NB4 (cell line): ENCODE measurements at places on chromosomes 7 and 10.
A peak's percentile ranks its signal among the peaks of the same experiment; 100 is the strongest.

- no peak for DNase-seq
Measured at GRCh38 chr7:117816727-117817126, 56.5 kb downstream of the CTTNBP2 start.

- peak; percentile 57 for DNase-seq
Measured at GRCh38 chr7:91847876-91848588, 32.5 kb downstream of the MTERF1 start.

DNA sequence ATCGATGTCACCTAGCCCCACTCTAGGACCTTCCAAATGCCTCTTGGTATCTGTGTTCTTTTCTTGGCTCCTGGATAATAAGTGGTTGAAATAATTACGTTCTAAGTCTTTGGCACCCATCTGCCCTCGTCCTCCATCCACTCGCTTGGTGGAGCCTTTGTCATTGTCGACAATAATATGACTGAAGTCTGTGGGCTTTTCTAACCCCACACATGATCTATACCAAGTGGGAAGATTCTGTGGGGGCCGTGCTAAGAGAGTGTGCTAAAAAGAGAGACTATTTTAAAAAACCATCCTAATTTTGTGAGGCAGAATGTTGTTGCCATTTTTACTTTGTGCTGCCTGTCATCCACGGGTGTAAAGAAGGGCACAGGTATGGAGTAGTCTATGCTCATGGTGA, 113.1 kb downstream of the GALNT17 start:
- no peak for DNase-seq

DNA sequence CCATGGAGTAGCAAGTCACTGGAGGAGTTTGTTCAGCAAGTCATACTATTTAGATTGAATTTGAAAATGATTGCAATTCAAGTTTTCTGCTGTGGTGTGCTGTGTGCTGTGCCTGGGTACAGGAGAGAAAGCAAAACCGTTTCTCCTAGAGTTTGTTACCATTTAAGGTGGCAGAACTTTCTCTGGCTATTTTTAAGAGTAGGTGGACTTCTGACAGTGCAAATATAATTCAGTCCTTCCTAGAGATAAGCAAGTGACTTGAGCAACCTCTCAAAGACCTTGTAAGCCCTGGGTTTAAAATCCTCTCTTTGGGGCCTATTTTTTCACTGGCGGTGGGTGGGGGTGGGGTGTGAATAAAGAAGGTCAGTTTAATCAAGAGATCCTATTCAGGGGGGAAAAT, 42.9 kb upstream of the FGL2 start:
- DNase-seq: peak; percentile 54

DNA sequence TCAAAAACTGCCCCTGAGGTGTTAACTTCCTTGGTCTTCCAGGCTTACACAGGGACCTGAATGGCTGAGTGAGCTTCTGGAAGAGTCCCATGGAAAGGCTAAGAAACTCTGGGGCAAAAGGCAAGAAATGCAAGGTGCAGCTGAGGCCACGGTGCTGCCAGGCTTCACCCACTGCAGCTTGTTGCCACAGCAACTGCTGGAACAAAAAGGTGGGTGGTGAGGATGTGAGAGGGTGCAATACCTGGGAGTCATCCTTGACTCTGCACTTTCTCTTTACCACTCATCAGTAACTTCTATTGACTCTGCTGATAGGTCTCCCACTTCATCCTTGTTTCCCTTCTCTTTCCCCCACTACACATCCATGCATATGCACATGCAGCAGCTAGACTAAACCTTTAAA, 258.6 kb downstream of the BMPER start:
- no peak for DNase-seq

DNA sequence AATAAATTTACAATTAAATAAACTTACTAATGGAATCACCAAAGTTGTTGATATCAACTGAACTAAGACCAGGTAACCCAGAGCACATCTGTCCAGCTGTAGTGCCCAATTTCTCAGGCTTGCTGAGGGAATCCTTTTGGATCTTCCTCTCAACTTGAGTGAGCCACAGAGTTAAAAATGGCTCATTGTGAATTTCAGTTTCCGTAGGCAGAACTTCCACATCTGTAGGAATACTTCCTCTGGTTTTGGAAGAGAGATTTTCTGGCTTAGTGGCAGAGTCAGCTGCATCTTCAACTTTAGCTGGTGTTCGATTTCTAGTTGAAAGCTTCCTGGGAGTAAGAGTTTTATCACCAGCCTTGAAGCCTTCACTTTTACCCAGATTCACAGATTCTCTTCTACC, 11.3 kb downstream of the MKI67 start:
- DNase-seq: no peak

- no peak for DNase-seq
Measured at GRCh38 chr7:39088730-39089593, 111.3 kb downstream of the POU6F2 start.

DNA sequence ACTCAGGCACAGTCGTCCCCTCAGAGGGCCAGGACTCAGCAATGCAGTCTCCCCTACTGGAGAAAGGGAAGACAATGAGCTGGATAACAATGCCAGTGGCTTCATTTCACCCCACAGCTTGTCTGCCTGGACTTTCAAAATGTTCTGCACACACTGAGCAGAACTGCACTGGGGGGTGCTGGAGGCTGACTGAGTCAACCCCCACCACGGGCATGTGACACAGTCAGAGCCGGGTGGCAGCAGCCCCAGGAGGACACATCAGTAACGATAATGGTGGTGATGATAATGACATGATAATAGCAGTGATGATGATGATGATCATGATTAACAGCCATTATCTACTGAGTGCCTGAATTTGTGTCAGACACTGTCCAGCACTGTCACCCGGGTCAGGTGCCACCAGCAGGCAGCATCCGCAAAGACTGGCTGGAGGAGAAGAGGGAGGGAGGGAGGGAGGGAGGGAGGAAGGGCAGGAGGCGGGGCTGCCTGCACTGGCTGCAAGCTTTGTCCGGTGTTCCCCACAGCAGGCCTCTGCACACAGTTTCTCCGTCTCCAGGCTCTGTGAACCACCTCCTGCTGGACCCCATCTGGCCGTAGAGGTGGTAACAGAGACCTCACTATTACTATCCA, 67.4 kb downstream of the PLXNA4 start:
- DNase-seq: no peak

DNA sequence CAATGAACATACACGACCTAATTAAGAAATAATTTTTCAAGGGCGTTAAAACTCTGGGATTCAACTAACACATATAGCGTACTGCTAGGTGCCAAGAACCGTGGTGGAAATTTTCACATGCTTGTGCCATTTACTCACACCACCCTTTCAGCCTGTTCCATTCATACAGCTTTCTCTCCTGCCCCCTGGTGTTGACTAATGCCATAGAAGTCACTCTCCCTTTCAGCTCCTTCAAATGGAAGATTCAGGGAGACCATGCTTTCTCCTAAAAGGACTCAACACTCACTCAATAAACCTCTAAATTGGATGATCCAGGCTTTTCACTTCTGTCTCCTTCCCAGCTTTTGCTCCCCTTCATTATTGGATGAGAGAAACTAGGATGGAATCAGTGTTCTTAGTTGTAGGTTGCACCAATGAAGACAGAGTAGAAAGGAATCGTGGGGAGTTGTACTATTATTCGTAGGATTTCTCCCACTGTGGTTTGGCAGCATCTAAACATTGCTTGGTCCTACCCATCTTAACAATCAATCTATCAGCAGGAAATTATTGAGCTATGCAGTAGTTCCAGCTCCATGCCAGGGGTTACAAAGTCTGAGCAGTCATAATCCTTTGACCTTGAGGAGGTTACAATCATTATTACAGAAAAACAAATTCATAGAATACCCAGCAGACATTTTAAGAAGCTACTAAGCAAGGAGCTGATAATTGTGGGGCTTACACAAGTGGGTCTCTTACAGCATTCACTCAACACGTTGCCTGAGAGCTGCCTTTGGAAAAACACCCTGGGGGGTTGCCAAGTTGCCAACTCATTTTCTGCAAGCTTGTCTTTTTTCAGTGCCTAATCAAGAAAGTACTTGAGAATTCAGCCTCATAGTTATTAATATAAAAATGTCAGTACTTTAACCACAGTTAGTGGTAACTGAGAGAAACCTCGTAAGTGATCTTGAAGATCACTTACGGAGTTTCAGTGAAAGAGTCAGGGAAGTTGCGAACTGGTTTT, 2.8 kb upstream of the PPP1R3C start:
- DNase-seq: peak; percentile 68

- no peak for DNase-seq
Measured at GRCh38 chr10:44087403-44087802, 297.5 kb downstream of the CXCL12 start.

- no peak for DNase-seq
Measured at GRCh38 chr10:34699904-34700517, 115.1 kb downstream of the PARD3 start.

- DNase-seq: peak; percentile 27
Measured at GRCh38 chr7:123746931-123747488, 1.8 kb downstream of the WASL start.

- DNase-seq: peak; percentile 41
Measured at GRCh38 chr7:1941464-1942242, 271.6 kb downstream of the ELFN1 start.

DNA sequence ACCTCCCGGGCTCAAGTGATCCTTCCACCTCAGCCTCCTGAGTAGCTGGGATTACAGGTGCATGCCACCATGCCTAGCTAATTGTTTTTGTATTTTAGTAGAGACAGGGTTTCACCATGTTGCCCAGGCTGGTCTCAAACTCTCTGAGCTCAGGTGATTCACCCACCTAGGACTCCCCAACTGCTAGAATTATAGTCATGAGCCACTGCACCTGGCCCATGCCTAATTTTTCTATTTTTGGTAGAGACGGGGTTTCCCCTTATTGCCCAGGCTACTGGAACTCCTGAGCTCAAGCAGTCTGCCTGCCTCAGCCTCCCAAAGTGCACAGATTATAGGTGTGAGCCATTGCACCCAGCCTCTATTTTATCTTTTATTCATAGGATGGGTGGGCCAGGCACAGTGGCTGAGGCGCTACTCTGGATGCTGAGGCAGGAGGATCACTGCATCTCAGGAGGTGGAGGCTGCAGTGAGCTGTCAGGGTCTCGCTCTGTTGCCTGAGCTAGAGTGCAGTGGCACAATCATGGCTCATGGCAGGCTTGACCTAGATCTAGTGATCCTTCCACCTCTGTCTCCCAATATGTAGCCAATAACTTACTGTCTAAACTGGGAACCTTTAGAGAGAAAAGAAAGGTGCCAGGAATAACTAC, 31.3 kb upstream of the STOX1 start:
- DNase-seq: no peak

GRCh38 chr7:7565746-7566650, 686 bp upstream of the MIOS start:
- peak; percentile 19 for DNase-seq

DNA sequence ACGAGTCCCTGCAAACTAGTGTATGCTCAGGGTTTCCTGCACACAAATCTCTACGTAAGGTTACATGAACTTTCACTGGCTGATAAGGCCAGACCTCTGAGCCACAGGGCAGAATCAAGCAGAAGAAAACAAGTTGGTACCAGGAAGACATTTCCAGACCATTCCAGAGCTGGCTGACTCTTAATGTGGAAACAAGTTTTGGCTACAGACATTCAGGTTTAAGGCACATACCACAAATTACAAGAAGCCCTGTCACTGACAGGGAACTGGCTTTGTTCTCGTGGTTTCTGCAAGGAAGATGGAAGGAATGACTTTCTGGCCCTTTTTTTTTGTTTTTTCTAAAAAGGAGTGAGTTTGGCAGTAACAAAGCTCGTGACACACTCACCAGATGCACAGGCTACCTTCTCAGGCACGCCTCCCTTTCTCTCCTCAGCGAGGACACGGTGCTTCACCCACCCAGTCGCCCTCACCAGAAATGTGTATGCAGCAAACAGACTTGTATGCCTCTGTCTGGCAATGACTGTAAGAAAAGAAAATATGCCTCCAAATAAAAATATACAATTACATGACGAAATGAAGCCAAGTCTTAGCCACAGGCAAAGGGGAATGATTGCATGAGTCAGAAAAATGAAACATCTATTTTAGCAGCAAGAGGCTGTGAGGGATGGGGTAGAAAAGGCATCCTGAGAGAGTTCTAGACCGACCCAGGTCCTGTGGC, 22.6 kb downstream of the PLAC9 start:
- DNase-seq: no peak

DNA sequence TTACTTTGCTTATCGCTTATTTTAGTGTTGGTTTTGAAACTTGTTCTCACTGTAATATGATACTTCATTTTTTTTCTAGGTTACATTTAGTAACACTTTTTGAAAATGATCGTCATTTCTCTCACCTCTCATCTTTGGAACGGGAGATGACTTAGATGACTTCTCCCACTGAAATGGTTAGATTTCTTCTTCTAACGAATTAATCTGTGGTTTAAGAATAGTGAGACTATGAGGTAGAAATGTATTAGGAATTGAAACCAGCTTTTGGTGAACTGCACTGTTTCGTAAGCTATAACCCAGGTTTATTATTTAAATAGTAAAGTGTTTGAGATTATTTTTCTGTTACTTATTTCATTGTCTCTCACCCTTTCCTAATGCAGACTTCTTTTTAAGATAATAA, 93.7 kb downstream of the PRR15 start:
- no peak for DNase-seq

GRCh38 chr7:124810605-124811004, 45.0 kb upstream of the GPR37 start:
- DNase-seq: no peak

- no peak for DNase-seq
Measured at GRCh38 chr7:11848251-11848650, 16.3 kb upstream of the THSD7A start.

- DNase-seq: no peak
Measured at GRCh38 chr10:80077869-80078447, 507 bp upstream of the TMEM254 start.

DNA sequence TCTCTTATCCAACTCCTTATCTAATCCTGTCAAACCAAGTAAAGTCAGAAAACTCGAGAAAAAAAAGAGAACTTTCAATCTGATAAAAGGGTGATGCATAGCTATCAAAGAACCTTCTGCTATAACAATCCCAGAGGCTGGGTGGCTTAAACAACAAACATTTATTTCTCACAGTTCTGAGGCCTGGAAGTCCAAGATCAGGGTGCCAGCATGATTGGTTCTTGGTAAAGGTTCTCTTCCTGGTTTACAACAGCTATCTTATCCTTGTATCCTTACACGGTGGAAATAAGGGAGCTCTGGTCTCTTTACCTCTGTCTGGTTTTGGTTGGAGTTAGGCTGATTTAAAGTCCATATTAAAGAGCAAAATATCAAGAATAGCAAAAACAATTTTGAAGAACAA, 131.9 kb downstream of the PHTF2 start:
- no peak for DNase-seq
